ENCODE measurements at places on chromosomes 1 and 21. TPM values are rescaled to one million over a fixed set of nuclear protein-coding genes. Genes with fewer than 3 reads are reported as not detected.

The PLCH2 gene
- 0.09 TPM for total RNA-seq

The LRRC71 gene
- total RNA-seq: 0.36 TPM

The TAS1R1 gene
- not detected for total RNA-seq

The ICOSLG gene
- 0.54 TPM for total RNA-seq

The LRRC47 gene
- 31.9 TPM for total RNA-seq

The BRINP3 gene
- total RNA-seq: not detected

The KCNK1 gene
- 0.45 TPM for total RNA-seq

The SLFNL1 gene
- total RNA-seq: 0.28 TPM

The SYDE2 gene
- total RNA-seq: 2.4 TPM

The KCNE2 gene
- total RNA-seq: not detected

The MATN1 gene
- not detected for total RNA-seq

The RGS13 gene
- not detected for total RNA-seq

The RSPH1 gene
- not detected for total RNA-seq

The CHI3L1 gene
- total RNA-seq: not detected

The FCRL4 gene
- total RNA-seq: not detected

The PBX1 gene
- 6.5 TPM for total RNA-seq

The NCAM2 gene
- 0.38 TPM for total RNA-seq

The PGBD5 gene
- 0.09 TPM for total RNA-seq

The AMY2A gene
- total RNA-seq: not detected

The PIGM gene
- total RNA-seq: 3.1 TPM

The ARMH1 gene
- total RNA-seq: not detected

The DCST1 gene
- not detected for total RNA-seq

The DNAJC28 gene
- 0.94 TPM for total RNA-seq

The DNASE2B gene
- total RNA-seq: not detected

The DNAJC6 gene
- 2.4 TPM for total RNA-seq

The HFM1 gene
- total RNA-seq: under 0.01 TPM

The RPS8 gene
- 2,279 TPM for total RNA-seq

The KRTAP19-1 gene
- total RNA-seq: not detected

The STIL gene
- 3.9 TPM for total RNA-seq

The CHODL gene
- not detected for total RNA-seq

The AK4 gene
- total RNA-seq: 58.0 TPM

The PRR9 gene
- total RNA-seq: not detected

The VWA5B1 gene
- total RNA-seq: not detected

The SLC44A5 gene
- total RNA-seq: 9.1 TPM

All from endothelial cell of coronary artery (primary cell).